ENCODE measurements at places on chromosomes 16 and 17. TPM values are rescaled to one million over a fixed set of nuclear protein-coding genes. Genes with fewer than 3 reads are reported as not detected.

The CHD9NB gene
- 2.2 TPM for total RNA-seq

The AMDHD2 gene
- 23.2 TPM for total RNA-seq

DNA sequence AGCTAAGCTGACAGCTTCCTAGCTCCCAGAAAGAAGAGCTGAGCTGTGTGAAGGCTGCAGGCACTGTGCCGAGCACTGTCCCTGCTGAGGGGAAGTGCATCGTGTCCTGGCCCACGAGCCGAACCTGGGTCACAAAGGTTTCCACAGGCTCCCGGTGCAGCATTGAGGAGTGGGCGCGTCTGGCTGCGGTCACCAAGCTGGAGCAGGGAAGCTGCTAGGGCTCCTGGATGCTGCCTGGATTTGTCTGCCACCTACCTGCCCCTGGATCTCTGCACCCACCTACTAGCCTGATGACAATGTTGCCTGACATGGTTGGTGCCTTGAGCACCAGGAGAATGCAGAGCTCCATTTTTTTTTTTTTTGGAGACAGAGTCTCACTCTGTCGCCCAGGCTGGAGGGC is 6.5 kb upstream of the SRRM2 start:
- DNase-seq: no peak

The ITGB3 gene
- 13.2 TPM for total RNA-seq

DNA sequence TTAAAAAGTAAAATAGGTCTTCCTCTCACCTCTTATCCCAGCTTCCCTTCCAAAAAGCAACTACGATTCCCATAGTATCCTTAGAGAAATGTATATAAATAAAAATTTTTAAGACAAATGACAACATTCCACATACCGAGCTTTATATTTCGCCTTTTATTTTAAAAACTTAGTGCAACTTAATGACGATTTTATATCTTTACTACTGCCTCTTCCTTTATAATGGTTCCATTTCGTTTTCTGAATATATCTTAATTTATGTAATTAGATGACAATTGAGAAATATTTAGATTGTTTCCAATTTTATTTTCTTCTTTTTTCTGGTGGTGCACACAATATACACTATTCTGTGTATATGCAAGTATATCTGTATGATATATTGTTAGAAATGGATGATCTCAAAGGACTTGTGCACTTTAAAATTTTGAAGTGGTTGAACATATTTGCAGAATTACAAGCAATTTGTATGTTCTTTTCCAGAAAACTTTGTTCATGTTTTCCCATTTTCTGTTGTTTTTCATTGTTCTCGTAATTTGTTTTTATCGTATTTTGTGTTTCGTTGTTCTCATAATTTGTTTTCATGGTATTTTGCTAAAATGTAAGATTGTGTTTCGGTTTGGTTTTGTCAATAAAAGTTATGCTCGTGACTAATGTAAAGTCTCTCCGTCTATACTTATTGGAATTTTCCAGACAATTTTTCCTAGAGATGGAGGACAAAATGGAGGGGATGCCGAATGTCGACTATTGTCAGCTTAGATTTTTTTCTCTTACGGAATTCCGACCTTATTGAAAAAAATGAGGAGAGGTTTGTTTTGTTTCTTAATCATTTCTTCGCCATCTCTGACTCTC is 20.4 kb upstream of the HOXB13 start:
- DNase-seq: no peak

GRCh38 chr16:72455743-72456659 is 284.0 kb upstream of the PMFBP1 start:
- no peak for DNase-seq

The KCNJ16 gene
- not detected for total RNA-seq

- DNase-seq: no peak
Observed at GRCh38 chr16:24075931-24076716, 180.0 kb upstream of the CACNG3 start.
